ENCODE measurements at places on chromosomes 6 and 20.
A peak's percentile ranks its signal among the peaks of the same experiment; 100 is the strongest.

DNA sequence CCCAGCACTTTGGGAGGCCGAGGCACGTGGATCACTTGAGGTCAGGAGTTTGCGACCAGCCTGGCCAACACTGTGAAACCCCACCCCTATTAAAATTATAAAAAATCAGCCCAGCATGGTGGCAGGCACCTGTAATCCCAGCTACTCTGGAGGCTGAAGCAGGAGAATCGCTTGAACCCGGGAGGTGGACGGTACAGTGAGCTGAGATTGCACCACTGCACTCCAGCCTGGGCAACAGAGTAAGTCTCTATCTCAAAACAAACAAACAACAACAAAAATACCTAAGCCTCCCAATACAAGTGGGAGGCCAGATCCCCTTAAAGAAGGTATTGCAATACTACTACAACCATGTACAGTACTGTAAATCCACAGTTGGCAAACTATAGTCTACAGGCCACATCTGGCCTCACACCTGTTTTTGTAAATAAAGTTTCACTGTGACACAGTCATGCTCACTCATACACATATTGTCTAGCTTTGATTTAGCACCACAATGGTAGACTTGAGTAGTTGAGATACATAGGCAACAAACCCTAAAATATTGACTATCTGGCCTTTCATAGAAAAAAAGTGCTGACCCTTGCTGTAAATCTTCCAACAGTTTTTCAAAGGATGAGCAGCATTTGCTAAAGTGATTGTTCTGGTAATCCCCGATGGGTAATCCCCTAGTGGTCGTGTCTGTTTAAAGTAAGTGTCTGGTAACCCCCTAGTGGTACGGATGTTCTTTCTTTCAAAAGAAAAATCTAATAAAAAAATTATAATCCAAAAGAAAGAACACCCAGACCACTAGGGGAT lies 202.0 kb downstream of the RNGTT start:
- no peak for DNase-seq

- no peak for DNase-seq
Measured at GRCh38 chr6:34239500-34239825, 2.8 kb downstream of the HMGA1 start.

GRCh38 chr6:45590696-45591184 lies 213.0 kb upstream of the SUPT3H start:
- DNase-seq, result peak; percentile 38

DNA sequence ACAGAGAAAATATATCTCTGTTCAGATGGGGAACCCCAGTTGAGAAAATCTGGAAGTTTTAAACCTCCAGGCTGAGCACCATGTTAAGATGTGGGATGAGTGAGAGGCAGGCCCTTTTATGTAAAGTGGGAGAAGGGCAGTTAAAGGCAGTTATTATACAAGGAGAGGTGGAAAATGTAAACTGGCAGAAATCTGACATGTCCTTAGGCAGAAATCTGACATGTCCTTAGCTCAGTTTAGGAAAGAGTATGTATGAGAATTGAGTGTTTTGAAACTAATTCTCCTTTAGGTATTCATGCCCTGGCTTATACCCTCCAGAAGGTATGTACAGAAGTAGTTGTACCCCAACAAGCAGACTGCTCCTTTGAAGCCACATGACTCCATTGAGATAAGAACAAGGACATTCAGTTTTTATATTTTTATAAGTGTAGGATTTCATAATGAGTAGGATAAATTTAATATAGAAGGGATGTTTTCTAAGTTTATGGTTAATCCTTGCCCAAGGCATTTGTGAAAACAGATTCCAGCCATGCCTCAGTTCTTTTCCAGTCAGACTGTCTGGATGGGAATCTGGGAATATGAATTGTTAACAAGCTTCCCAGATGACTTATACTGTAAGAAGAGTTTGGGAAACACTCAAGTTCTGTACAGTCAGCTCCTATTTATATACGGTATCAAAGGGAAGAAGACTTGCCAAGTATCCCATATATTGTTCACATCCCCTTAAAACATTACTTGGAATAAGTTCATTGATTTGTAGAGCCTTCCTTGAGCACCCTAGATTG lies 87.7 kb downstream of the SCAND1 start:
- DNase-seq, result no peak

- DNase-seq, result no peak
Measured at GRCh38 chr6:167275436-167275835, 15.7 kb upstream of the UNC93A start.

GRCh38 chr6:1609041-1609647 lies 571 bp upstream of the FOXC1 start:
- peak; percentile 64 for DNase-seq

DNA sequence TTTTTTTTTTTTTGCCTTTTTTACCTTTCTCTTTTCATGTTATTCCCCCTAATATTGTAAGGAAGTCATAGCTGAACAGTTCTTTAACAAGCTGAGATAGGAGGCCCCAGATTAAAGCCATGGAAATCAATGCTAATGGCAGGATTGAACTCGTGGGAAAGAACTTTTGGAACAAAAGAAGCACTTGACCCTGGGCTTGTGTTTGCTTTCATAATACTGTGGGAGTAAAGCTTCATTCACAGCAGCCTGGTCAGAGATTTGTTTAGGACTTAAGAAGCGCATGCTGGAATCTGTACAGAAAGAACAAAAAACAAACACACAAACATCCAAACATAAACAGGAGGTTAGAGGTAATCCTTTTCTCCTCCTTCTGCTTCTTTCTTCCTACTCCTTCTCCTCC lies 5.1 kb downstream of the HEY2 start:
- no peak for DNase-seq

GRCh38 chr6:123547216-123547978 lies 89.4 kb downstream of the TRDN start:
- no peak for DNase-seq

GRCh38 chr6:146620655-146621054 lies 21.9 kb downstream of the ADGB start:
- no peak for DNase-seq

GRCh38 chr20:62609279-62609720 lies 33.0 kb upstream of the SLCO4A1 start:
- no peak for DNase-seq

DNA sequence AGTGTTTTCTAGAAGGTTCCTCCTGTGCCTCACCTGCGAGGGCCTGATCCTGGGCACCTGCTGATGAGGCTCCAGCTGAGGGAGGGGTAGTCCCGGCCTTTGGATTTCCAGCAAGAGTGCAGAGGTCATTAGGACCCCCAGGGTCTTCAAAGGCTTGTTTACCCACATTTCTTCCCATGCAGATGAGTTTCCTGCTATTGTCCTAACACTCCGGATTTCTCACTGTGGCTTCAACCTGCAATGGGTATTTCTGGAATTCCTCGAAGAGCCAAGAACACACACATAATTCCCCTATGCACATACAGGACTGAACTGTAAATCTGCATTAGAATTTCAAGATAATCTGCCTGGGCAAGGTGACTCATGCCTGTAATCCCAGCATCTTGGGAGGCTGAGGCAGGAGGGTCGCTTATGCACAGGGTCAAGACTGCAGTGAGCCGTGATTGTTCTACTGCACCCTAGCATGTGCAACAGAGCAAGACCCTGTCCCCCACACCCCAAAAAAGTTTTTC lies 53.9 kb downstream of the ADNP start:
- no peak for DNase-seq

DNA sequence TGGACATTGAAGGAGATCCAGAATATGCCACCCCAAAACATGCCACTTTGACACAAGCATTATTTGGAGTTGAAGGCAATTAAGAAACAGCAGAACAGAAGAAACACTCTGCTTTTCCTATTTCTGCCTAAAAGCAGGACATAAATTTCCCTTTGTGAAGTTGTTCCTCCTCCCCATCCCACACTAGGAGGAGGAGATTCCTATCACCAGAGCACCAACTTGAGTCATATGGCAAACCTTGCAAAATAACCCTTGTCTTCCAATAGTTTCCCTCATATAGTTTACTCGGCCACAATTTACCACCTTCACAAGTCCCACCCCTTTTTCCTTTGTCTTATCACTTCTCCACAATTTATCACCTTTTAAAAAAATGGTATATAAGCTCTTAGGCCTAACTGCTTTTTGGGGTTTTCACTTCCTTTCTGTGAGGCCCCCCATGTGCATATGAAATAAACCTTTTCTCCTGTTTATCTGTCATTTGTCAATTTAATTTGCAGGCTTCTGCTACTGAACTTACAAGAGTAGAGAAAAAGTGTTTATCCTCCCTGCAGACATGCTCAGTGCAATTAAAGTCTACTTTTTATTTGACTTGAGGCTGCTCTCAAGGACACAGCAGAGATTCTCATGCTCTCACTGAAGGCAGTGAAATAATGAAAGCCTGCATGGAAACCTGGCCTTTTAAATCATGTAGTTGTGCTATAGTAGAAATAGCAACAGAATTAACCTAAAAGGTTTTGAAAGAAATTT lies 2.8 kb upstream of the RAB23 start:
- DNase-seq, result no peak

- DNase-seq, result no peak
Measured at GRCh38 chr6:149888659-149889058, 9.3 kb downstream of the RAET1E start.

- peak; percentile 81 for DNase-seq
Measured at GRCh38 chr6:163415620-163416556, 1.4 kb downstream of the QKI start.

DNA sequence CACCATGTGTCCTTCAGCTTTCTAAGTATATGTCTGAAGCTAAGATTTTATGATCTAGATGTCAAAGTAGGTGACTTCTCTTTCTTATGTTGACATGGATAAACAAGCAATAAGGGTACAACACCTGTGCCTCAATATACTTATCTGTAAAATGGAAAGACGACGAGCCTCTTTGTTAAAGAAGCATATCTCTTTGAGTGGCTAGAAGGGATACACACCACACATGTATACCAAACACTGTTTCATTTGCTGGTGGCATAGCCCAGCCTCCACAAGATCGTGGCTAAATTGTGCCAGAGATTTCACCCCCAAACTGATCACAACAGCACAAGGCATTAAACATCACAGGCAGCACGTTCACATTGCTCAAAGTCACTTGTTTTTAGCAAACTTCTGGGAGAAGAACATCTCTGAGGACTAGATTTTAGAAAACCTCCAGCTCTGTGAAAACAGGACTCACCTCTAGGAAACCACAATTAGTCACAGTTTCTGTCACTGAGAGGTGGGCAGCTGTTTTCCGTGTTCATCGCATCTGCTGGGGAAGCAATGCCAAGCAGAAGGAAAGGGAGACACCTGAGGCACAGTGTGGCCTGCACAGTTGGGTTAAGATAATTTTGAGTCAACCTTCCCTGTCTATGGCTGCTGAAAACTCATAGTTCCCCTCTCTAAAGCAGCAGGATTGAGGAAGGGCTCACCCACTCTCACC lies 263.0 kb upstream of the PLCB4 start:
- no peak for DNase-seq

GRCh38 chr6:1624058-1624850 lies 14.5 kb downstream of the FOXC1 start:
- DNase-seq, result no peak

DNA sequence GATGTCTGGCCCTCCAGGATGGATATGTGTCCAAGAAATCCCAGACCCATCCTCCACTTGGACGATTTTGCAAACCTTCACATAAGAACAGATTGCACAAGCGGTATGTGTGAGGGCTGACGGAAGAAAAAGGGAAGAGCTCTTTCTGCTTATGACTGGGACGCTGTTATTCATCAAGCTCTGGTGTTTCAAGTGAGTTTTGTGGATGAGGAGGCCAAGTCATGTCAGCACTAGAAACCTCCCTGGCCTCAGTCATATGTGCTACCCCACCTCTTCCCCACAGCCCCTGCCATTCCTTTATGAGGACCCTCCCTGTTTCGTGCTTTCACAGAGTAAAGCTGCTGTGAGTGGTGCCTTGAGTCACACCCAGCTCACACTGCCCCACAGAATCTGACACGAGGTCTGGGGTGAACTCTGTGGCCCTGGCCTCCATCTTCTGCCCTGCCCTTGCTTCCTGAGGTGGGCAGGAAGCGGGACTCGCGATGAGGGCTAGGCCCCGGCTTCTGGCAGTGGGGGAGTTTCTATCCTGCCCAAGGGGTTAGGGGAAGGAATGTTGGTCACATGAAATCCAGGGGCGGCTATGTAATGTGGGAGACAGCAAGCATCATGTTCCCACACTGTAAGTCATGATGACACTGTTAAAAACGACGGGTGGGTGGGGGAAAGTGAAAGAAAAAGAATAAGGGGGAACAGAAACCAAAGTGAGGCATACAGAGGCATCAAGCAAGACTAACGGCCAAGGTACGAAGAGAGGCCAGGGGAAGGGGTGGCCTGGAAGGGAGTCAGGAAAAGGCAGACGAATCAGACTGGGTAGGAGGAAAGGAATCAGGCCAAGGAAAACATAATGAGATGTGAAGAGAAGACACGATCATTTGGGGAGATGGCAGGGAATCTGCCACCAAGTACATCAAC lies 78.1 kb downstream of the PRDM1 start:
- DNase-seq, result peak; percentile 85

DNA sequence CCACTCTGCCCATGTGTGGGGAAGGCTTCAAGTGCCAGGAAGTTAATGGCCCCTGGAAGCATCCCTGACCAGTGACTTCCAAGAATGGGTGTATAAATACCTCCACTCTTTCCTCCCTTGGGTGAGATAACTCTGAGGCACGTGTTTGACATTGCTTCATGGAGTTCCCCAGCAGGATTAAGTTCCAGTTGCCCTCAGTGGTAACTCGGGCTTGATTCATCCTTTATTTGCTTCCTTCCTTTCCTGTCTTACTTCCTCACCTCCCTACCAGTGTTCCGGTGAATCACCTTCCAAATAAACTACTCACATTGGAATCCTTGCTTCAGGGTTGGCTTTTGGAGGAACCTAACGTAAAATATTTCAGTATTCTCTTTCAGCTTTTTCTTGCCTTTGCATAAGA lies 84.6 kb upstream of the JAG1 start:
- no peak for DNase-seq

DNA sequence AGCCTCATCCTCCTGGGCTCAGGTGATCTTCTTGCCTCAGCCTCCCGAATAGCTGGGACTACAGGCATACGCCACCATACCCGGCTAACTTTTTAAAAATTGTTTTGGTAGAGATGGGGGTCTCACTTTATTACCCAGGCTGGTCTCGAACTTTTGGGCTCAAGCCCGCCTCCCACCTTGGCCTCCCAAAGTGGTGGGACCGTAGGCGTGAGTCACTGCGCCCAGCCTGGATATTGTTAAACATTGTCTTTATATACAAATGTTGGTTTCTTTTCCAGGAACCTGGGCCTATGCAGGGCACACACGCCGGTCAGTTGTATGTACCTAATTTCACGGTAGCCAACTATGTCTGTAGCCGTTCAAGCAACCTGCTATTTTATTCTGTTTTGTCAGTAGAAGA lies 60.1 kb downstream of the SYNJ2 start:
- no peak for DNase-seq

DNA sequence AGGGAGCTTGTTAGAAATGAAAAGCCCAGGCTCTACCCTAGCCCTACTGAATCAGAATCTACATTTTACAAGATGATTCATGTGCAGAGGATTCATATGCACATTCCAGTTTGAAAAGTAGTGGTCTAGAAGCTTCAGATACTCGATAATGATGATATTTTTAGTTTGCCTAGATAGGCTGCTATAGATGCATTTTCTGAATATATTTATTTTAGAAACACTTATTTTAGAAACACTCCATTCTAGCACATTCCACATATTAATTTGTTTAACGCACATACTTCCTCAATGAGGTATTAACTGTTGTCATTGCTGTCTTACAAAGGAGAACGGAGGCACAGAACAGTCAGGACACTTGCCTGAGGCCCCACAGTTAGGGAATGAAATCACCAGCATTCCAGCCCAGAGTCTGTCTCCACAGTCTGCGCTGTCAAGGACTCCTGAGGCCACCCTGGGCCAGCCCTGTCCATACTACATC lies 64.4 kb downstream of the SNAP25 start:
- DNase-seq, result no peak
